Nucleus accumbens (tissue), 56 donors: ENCODE measurements at places on chromosomes 5 and 9.

DNA sequence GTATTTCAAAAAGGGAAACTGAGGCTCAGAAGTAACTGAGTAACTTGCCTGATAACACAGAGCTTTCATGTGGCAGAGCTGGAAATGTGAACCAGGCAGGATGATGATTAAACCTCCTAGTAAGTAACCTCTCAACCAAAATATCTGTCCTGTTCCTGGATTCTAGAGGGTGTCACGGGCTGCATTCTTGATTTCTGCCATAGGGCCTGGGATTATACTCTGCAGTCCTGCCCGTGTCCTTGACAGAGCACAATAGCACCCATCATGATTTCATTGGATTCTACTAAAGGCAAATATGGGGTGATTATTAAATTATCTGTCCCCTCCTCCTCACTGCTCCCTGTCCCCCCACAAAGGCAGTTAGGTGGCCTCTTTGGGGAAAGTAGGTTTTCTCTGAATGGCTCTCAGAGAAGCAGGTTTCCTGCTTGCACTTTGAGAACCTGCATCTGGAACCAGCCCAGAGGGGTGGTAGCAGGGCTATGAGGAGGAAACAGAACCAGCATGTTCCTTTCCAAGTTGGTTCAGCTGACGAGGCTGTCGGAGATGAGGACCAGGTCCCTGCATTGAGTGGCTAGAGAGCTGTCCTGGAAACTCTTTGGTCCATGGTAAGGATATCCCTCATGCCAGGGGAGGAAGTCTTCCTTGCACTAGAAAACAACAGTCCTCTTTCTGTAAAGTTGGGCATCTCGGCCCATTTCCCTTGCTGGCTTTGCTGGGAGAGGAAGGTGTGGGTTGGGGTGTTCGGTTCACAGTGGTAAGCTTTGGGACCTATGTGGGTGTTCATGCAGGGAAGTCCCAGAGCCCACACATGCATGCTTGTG, 36.6 kb downstream of the PPARGC1B start:
- no peak for DNase-seq

GRCh38 chr9:11962327-11962726, 730.9 kb upstream of the TYRP1 start:
- DNase-seq, result no peak

GRCh38 chr5:45695804-45696156, 400 bp downstream of the HCN1 start:
- no peak for DNase-seq

DNA sequence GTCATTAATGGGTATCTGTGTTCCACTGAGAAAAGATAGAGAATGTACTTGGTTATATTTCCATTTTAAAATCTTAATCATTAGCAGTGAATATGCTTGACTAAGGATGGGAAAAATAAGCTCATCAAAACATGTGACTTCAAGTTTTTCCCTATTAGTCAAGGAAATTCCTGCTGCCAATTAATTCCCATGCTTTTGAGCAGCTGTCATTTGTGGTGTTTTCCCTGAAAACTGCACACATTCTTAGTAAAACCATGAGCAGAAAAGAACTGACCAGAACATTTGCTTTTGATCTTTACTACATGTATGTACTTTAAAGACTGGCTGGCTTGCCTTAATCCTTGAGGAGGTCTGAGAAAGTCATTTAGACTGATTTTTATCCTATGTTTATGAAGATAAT, 75.2 kb downstream of the AOPEP start:
- no peak for DNase-seq

DNA sequence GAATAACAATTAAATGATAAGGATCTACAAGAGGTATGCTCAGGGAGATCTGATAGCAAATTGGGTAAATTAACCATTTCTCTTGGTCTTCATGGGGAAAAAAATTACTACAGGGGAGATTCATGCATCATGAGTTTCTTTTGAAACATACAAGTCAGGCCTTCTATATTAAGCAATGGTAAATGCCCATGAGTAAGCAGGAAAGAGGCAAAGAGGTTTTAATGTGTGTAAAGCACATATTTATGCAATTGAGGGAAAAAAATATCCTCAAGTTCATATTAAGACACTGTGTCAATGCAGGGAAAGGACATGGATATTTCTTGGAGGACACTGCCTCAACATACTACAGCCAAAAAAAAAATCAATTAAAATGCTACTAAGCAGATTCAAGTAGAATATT, 73.4 kb upstream of the NR4A3 start:
- DNase-seq, result no peak

- DNase-seq, result no peak
Measured at GRCh38 chr9:93893899-93894690, 61.1 kb downstream of the BARX1 start.

DNA sequence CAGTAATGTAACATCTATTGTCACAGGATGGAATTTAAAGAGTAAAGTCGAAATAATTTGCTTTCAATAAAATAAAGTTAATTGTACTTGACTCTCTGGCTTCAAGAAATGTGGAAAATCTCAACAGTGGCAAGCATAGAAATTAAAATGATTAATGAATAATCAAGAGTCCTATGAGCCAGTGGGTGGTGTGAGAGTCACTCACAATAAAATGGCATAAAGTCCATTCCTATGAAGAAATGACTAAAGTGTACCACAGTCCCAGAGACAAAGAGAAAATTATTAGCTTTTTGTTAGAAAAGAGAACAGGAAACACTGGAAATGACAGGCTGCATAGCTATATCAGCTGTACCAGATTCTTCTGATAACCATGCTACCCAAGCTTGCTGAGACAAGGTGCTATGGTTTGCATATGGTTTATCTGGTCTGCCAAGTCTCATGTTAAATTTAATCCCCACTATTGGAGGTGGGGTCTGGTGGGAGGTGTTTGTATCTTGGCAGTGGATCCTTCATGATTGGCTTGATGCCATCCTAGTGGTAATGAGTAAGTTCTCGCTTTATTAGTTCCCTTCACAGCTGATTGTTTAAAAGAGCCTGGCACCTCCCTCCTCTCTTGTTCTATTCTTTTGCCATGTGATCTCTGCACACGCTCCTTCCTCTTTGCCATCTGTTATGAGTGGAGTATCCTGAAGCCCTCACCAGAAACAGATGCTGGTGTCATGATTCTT, 647.7 kb upstream of the ITGA1 start:
- DNase-seq, result no peak

DNA sequence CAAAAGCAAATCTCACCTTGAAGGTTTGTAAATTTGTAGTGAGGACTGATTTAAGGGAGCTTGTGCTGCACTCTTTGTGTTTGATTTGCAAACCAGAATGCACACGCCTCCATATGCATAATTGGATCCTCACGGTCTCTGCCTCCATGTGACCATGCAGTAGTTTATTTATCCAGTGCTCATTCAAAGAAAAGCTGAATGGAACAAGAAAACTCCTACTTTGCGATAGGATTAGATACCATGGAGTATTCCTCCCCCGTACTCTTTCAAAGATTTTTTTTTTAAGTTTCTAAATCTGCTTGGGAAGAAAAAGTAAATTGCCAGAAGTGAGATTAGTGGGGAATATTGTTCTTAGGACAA, 290.4 kb upstream of the TUT7 start:
- no peak for DNase-seq

- no peak for DNase-seq
Measured at GRCh38 chr9:117715411-117715989, 11.3 kb downstream of the TLR4 start.

- no peak for DNase-seq
Measured at GRCh38 chr9:13750639-13751038, 471.1 kb upstream of the MPDZ start.

DNA sequence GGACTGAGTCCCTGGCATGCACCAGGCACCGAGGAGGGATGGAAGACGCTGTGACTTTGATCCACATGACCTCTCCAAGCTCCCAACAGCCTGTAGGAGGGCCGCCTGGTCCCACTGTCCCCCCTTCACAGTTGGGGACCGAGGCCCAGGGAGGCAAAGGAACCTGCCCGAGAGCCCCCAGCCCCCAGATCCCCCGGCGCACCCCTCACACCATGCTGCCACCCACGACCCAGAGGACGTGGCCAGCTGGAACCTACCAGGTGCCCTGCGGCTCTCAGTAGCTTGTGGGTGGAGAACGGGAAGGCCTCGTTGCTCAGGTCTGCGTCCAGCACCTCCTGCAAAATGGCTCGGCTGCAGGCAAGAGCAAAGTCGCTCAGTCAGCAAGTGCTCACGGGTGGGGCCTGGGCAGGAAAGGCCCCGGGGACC, 48.8 kb downstream of the DBH start:
- DNase-seq, result no peak

- no peak for DNase-seq
Measured at GRCh38 chr5:83987513-83988292, 267.0 kb upstream of the HAPLN1 start.

DNA sequence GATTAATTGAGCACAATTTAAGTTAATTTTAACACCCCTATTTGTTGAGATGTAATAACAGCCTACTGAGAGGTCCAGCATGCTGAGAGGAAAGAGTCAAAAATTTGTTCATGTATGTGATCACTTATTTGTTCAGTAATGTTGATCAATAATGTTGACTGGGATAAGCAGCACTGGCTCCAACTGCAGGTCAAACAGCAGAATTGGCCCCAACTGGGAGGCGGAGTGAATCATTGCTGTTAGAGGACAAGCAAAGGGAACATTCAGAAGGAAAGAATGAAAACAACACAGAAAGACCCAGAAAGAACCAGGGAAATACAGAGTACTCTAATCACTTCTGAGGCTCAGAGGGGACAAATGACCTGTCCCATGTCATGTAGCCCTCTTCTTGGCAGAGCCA, 221.1 kb downstream of the COMMD10 start:
- no peak for DNase-seq

GRCh38 chr9:113592876-113593575, 129.5 kb downstream of the RGS3 start:
- no peak for DNase-seq

GRCh38 chr5:30604648-30605262, 588.7 kb upstream of the CDH6 start:
- no peak for DNase-seq

DNA sequence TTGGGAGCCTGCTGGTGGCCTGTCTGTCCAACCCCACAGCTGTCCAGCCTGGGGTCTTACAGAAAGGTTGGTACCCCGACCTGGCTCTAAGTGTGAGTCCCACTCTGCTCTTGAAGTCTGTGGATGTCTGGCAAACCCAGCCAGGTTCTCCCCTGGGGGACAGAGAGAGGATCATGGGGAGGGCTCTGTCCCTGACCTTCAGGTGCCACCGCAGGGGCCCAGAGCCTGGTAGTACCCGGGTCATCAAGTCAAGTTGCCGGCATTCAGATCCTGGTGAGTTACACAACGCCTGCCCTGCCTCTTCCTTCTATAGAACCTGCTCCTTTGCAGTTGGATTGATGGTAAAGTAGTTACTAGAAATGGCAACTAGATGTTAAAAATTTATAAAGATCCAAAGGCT, 66.7 kb downstream of the ADAMTS2 start:
- DNase-seq, result no peak

DNA sequence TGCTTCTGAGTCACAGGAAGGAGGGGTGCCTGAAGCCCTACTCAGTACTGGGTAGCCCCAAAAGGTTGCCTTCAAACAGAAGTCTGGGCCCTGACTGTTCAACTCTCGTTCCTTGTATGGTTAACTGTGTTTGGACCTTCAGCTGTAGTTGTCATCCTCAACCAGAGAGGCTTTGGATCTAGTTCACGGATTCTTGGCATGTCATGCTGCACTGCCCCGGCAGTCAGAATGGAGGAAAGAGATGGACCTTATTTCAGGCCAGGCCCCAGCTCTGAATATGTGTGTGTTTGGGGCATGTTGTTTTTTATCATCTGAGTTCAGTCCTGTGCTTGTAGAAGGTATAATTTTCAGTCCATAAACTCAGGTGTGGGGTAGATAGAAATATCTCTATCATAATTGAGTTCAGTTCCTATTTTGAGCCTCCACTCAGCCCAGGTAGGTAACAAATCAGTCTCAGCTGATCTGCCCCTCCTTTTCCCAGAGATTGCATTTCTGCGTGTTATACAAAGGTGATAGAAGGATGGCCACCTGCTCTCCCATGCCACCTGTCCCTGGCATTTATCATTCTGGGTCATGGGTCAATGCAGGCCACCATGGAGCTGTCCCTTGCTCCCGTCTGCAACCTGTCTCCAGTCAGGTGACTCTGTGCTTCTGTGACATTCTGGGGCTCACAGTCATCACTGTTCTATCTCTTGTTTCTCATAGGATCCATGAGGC, 127.5 kb upstream of the CPEB4 start:
- no peak for DNase-seq

DNA sequence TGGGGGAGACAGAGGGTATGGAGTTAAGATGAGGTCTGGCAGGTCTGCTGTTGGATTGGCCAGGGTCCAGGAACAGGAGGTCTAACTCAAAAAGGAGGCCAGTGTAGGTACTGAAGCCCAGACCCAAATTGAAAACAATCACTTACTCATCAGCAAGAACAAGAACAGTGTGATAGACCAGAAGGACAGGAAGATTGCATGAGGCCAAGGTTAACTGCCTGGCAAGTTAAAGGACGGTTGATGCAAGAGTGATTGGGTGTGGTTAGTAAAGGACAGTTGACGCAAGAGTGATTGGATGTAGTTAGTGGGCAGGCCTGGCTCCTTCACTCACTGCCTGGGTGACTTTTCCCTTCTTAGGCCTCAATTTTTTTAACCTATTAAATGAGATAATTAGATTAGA, 132.6 kb downstream of the PDZD2 start:
- DNase-seq, result no peak

- DNase-seq, result peak; percentile 18
Measured at GRCh38 chr9:114072184-114073140, 5.6 kb downstream of the AMBP start.

- DNase-seq, result no peak
Measured at GRCh38 chr5:96048763-96049162, 87.1 kb upstream of the ELL2 start.

DNA sequence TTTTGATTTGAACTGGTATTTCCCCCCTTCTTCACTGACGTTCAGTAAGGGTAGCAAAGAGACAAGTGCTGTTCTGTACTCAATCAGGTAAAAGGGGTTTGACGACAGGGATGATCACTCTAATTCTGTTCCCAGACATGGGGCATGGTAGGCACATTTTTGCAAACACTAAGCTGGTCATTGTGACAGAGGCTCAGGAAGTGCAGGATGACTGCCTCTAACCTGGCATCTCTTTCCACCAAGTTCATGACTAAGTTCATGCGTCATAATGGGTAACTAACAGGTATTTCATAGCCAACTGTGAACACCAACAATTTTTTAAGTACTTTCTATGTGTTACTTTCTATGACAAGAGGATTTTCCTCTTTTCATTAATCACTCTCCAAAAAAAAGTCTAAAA, 166.5 kb downstream of the MAPKAP1 start:
- no peak for DNase-seq

DNA sequence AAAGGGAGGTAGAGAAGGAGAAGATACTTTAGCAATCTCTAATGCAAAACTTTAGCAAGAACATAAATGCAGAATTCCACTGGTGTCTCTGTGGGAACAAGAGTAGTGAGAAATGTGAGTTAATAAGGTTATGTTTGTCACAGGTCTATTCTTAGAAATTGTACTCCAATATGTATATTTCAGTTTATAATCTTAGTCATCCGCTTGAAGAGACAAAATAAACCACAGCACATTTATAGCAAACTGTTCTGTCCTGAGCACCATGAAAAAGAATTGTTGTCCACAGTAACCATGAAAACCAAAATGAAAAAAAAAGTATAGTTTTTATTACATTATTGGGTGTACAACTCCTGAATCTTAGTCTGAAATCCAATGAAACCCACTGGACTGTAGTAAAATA, 93.6 kb upstream of the TSLP start:
- DNase-seq, result no peak

GRCh38 chr9:10265153-10265631, 347.6 kb downstream of the PTPRD start:
- DNase-seq, result no peak

- no peak for DNase-seq
Measured at GRCh38 chr9:128901822-128902221, 19.0 kb upstream of the PHYHD1 start.

GRCh38 chr5:68258531-68258930, 43.0 kb downstream of the PIK3R1 start:
- DNase-seq, result no peak
